ENCODE measurements at places on chromosomes 12 and 14. TPM values are rescaled to one million over a fixed set of nuclear protein-coding genes. Genes with fewer than 3 reads are reported as not detected.
A peak's percentile ranks its signal among the peaks of the same experiment; 100 is the strongest.

GRCh38 chr12:26723379-26724308 lies 109.3 kb downstream of the ITPR2 start:
- no peak for ATAC-seq

- ATAC-seq = no peak
Measured at GRCh38 chr12:66984962-66985361, 284.2 kb upstream of the CAND1 start.

GRCh38 chr14:75340921-75341320 lies 62.3 kb downstream of the FOS start:
- peak; percentile 55 for ATAC-seq

DNA sequence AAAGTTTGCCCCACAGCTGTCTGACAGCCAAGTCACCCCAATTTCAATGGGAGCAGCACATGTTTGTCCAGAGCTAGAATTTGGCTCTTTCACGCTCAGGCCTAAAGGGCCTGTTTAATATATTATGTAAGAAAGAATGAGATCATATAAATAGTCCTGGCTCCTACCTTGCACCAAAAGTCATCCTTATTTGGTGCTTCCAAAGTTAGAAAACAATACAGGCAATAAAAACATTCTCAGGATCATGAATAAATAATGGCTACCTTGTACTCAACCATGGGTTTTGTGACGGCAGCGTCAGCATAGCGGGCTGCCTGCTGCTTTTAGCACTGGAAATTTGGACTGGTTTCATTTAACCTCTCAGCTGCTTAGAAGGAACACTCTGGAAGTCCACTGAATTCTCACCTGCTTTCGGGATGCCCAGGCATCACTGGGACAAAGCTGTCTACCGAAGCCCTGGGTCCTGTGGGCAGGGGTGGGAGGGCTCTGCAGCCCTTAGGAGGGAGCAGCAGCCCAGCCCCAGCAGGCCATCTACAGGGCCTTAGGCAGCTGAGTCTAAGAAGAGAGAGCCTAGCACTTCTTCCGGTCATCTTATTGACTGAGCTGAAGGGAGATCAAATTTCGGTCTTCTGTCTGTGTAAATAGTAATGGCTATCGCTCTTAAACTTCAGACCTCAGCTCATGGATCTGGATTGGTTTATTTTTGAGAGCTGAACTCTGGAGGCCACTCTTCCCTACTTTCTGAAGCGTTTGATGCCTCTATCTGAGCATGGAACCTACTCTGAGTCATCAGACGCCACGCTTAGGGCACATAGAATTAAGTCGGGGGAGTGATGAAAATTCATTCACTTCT lies 106.5 kb downstream of the SAMD4A start:
- ATAC-seq = no peak

KCNA5 gene
- total RNA-seq = not detected
